ENCODE measurements at places on chromosomes 16 and 17.

DNA sequence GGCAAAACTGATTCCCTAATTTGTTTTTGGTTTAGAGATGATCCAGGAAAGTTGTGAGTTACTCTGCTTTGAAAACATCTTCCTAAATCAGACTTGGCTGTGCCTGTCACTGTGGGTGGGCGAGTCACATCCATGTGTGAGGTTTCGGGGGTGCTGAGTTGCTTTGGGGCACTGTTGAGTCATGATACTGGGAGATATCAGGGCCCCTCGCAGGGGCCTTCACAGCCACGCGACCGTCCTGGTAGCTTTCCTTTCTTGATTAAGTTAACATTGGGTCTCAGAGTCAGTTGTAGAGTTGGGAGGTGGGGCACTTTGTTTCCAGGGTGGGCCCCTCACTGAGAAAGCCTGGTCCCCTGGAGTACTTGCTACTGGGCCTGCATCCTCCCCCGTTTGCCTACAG is 58.3 kb upstream of the LGALS9 start:
- peak; percentile 78 for DNase-seq

DNA sequence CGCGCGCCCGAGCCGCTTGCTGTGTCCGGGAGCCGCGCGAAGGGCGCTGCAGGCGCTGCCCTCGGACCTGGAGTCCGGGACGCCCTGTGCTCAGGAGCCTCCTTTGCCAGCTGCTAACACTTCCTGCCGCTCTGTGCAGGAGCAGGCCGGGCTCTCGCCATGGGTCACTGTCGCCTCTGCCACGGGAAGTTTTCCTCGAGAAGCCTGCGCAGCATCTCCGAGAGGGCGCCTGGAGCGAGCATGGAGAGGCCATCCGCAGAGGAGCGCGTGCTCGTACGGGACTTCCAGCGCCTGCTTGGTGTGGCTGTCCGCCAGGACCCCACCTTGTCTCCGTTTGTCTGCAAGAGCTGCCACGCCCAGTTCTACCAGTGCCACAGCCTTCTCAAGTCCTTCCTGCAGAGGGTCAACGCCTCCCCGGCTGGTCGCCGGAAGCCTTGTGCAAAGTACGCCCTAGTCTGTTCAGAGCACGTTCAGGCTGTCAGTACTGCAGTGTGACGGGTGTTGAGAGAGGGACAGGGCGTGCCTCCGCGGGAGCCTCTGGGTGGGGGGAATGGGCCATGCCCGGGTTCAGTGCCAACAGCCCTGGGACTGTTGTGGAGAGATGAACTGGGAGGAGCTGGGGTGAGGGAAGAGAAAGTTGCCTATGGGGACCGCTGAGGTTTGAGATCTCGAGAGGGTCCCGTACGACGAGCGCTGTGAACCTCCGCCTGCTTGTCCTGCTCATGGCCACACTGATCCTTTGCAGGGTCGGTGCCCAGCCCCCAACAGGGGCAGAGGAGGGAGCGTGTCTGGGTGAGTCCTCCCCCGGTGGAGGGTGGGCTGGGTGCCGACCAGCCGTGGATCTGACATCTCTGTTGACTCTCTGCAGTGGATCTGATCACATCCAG is 1.3 kb downstream of the ZNF276 start:
- peak; percentile 86 for DNase-seq

DNA sequence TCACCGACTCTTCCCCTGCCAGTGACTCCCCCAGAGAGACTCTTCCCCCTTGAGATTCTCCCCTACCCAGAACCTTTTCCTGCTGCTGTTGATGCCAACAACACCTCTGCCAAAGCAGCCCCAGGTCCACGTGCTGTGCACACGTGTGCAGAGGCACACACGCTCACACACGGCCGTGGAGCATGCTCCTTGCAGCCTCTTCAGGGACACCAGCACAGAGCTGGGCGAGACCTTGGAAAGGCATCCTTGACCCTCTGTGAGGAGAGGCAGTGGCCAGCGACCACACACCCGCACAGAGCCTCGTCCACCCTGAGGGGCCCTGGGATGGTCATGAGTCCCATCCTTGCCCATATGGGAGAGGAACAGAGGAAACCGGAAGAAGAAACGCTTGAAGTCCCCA is 181.9 kb downstream of the RBFOX3 start:
- DNase-seq: no peak

DNA sequence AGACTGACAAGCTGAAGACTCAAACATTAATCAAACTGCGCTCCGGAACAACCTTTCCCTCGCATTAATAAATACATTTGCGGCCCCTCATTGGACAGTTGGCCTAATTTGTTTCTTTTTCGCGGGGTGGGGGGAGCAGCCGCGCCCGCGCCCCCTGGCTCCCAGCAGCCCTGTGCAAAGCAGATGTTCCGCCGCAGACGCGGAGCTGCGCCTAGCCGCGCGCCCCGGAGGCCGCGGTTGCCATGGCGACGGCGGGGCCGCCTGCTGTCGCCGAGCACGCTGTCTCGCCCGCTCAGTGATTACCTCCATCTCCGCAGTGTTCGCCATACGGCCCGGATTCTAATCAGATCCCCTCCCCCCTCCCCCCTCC is 25.5 kb downstream of the COPZ2 start:
- peak; percentile 86 for DNase-seq

GRCh38 chr16:30421010-30421409 is 8.8 kb downstream of the DCTPP1 start:
- no peak for DNase-seq

- no peak for DNase-seq
Measured at GRCh38 chr16:76268824-76269223, 8.4 kb upstream of the CNTNAP4 start.

GRCh38 chr17:28315846-28316705 is 2.9 kb upstream of the TMEM97 start:
- no peak for DNase-seq

GRCh38 chr17:14715561-14715960 is 414.7 kb downstream of the HS3ST3B1 start:
- DNase-seq: no peak

DNA sequence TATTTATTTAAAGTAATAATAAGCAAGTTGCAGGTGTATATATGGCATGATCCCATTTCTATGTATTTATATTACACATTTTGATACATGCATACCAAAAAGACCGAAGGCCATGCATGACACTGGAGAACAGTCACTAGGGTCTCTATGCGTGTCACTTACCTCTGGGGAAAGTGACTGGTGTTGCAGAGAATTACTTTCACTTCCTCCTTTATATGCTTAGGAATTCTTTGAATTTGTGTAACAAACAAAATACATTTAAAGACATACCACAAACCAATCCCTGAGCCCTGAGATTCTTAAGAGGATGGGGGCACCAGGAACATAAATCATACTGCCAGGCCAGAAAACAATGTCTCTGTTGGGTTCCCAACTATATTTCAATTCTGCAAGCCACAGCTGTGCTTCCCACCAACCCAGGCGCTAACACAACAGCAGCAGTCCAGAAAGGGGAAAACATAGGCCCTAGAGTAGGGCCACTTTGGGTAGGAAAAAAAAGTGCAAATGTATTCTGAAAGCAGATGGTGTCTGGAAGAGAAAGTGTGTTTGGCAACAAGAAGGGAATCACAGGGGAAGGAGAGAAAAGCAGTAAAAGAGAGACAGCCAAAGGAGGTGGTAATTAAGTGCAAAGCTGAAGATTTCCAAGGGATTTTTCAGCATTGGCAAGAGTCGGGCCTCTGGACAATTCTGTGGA is 24.5 kb upstream of the HYDIN start:
- DNase-seq: no peak

All from activated effector memory CD4-positive, alpha-beta T cell treated with anti-CD3 and anti-CD28 coated beads, Interleukin-2, amount 50 U/mL, for 16 hours (primary cell).